Left ventricle myocardium superior (tissue), 1 donor: ENCODE measurements at places on chromosomes 5 and 9. TPM values are rescaled to one million over a fixed set of nuclear protein-coding genes. Genes with fewer than 3 reads are reported as not detected.

- DNase-seq = no peak
These were observed 6.1 kb downstream of the VAV2 start for GRCh38 chr9:133986061-133986460.

The CDH9 gene
- not detected for total RNA-seq

- DNase-seq = no peak
These were observed 17.8 kb downstream of the TBCA start for GRCh38 chr5:77758141-77758938.

DNA sequence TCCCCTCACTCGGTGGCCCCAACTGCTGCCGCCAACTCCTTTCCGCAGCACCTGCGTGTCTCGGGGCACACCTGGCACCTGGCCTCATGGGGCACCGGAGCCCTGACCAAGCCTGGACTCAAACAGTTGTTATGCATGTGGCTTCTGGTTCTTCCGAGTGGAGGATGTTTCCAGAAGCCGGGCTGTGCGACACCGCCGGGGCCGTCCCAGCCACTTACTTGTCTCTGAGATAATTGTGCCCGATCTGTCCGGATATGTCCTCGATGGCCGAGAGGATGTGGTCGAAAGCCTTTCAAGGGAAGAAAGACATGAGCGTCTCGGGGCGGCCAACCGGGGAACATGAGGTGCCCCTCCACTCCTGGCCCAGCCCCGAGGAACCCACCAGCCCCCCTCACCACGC is 38.4 kb downstream of the EXOC3 start:
- no peak for DNase-seq

DNA sequence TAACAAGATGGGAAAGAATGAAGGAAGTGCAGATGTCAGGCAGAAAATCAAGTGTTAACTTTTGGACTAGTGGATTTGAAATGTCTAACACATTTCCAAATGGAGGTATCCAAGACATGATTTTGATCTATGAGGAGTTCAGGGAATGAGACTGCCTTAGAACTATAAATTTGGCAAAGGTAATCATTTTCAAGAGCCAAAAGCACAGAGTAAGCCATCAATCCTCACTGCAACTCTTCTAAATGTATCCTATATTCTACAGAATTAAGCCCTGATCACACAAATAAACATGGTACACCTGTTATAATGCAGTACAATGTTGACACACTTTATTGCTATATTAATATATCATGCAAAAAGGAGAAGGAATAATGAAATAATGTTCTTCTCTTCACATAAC is 55.6 kb downstream of the SETX start:
- no peak for DNase-seq

The HBEGF gene
- 21.9 TPM for total RNA-seq

The CLIC3 gene
- 1.7 TPM for total RNA-seq

DNA sequence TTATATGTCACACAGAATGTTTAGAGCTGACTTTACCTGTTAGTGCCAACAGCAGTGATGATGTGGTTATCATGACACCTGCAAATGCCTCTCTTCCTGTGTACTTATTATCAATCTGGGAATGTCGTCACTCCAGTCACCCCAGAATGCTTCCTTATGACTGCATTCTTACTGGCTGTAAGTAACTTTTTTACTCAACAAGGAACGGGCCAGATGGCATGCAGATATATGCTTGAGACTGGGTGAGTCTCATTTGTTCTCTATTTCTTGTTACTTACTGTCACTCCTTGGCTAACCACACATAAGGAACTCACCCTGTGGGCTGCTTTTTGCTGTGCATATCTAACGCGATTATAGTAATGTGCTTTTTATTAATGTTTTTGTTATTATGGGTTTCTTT is 385.5 kb upstream of the MEF2C start:
- no peak for DNase-seq

GRCh38 chr9:92480986-92481633 is 1.2 kb downstream of the ASPN start:
- DNase-seq = no peak

DNA sequence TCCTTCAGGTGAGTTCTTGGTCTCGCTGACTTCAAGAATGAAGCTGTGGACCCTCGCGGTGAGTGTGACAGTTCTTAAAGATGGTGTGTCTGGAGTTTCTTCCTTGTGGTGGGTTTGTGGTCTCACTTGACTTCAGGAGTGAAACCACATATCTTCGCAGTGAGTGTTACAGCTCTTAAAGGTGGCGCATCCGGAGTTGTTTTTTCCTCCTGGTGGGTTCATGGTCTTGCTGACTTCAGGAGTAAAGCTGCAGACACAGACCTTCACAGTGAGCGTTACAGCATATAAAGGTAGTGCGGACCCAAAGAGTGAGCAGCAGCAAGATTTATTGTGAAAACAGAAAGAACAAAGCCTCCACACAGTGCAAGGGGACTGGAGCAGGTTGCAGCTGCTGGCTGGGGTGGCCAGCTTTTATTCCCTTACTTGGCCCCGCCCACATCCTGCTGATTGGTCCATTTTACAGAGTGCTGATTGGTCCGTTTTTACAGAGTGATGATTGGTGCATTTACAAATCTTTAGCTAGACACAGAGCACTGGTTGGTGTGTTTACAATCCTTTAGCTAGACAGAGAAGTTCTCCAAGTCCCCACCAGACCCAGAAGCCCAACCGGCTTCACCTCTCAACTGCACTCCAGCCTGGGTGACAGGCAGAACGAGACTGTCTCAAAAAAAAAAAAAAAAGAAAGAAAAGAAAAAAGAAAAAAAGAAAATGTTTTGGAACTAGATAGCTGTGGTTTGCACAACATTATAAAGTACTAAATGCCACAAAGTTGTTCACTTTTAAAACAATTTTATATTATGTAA is 9.1 kb upstream of the ERMP1 start:
- no peak for DNase-seq

The VCAN gene
- total RNA-seq = 16.9 TPM

GRCh38 chr9:131266266-131267229 is 9.8 kb downstream of the FAM78A start:
- DNase-seq = peak; percentile 72

GRCh38 chr9:14081745-14082144 is 232.2 kb downstream of the NFIB start:
- no peak for DNase-seq

The NPDC1 gene
- total RNA-seq = 59.0 TPM

The MYMK gene
- total RNA-seq = not detected

DNA sequence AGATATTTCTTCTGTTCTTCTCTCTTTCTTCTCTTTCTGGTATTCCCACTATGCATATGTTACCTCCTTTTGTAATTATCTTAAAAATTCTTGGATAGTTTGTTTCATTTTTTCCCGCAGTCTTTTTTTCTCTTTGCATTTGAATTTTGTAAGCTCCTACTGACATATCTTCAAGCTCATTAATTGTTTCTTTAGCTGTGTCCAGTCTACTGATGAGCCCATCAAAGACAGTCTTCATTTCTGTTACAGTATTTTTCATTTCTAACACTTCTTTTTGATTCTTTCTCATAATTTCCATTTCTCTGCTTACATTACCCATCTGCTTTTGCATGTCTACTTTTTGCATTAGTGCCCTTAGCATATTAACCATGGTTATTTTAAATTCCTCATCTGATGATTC is 44.7 kb upstream of the UNC5A start:
- DNase-seq = no peak

GRCh38 chr9:5450359-5451091 is at the start of gene CD274:
TSS of gene CD274 (plus strand) at chr9:5450542. CDS start at chr9:5456114, 5,572 bp downstream.
- DNase-seq = peak; percentile 96

The FOXD4 gene
- total RNA-seq = 0.12 TPM

The CDK5RAP2 gene
- 83.6 TPM for total RNA-seq

The IFNB1 gene
- total RNA-seq = not detected

GRCh38 chr5:116037236-116037822 is 5.1 kb downstream of the ARL14EPL start:
- no peak for DNase-seq

DNA sequence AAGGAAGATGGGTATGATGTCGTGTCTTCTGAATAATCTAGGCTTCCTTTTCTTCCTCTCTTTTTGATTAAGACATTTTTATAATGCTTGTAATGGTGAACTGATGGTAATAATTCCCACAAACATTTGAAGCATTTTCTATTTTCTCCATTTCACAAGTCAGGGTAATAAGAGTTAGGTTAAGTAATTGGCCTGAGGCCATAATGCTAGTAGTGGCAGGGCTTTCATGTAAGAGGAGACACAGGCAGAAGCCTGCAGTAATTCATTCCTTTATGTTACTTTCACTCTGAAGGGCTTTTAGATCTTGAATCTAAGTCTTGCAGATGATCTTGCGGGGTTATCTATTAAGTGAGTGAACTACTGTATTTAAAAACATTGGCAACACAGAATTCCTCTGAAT is 374.9 kb downstream of the MAT2B start:
- DNase-seq = no peak

- DNase-seq = no peak
These were observed 338.4 kb upstream of the SMARCA2 start for GRCh38 chr9:1676771-1677170.

The ENTPD8 gene
- not detected for total RNA-seq

DNA sequence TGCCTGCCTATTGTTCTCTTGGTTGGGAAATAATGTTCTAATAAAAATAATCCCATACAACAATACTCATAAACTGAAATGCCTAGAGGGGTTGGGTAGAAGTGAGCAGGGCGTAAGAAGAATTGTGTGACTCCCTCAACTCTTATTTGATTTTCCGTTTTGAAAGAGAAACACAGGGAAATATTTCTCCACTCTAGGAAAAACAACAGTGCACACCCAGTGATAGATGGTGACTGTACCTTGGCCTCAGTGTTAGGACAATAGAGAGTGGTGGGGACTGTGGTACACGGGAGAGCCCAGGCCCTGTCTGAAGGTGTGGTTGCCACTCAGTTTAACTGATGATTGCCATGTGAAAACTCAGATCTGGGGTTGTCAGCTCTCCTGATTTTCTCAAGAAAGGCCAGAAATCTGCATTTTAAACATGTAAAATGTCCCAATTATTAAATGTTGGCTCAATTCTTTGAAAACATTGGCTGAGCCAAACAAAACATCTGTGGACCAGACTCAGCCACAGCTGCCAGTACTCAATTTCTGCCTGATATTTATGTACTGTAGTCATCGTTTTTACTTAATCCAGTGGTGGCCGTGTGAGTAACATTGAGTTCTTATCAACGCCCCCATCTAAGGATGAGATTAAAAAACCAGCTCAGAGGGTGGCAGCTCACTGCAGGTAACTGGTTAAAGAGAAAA is 103.8 kb upstream of the ZNF618 start:
- no peak for DNase-seq

The TXNDC8 gene
- total RNA-seq = not detected

GRCh38 chr9:112065806-112066606 is 109.1 kb downstream of the SUSD1 start:
- DNase-seq = no peak

DNA sequence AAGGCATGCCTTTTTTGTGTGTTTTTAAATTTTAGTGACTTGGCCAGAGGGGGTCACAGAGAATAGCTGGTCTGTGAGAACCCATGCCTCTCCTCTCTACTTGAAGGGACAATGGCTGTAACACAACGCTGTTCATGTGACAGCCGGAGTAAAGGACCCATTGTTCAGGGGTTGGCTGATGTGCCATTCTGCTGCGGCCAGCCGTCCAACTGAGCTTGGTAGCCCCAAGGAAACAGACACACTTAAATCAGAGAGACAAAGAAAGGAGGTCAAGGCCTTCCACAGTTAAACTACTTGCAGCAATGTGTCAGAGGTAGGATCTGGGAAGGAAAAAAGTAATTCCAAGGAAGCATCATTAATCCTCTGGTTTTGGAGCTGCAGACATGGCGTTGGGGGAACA is 8.1 kb downstream of the MEGF10 start:
- DNase-seq = no peak

DNA sequence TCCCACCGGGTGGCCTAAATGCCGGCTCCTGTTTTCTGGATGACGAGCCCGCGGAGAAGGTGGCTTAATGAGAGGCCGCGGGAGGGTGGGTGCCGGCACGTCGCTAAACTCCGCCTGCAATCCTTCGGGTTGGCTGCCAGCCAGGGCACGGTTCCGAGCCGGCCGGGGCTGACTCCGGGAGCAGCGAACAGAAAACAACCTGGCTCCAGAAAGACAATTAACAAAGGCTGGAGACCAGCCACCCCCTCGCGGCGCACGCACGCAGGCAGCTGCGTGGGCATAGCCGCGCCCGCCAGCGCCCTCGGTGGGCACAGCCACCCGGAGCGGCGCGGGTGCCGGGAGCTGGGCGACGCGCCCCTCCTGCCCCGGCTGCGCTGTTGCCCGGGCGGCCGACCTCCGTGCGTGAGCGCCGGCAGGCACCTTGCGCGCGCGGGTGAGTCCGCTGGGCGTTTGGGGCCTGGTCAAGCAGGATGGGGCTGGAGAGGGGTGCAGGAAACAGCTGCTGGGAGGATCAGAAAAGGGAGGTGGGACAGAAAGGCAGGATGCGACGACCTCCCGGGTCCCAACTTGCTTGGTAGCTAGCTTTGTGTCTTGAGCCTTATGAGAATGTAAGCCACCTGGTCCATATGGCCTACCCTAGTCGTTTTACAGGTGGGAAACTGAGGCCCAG is at the start of gene ARHGEF37:
Gene ARHGEF37 (plus strand): TSS at position 307 of the 670 bp plus-strand sequence. CDS start 16,272 bp downstream, outside the sequence.
- peak; percentile 96 for DNase-seq

The EIF4E1B gene
- not detected for total RNA-seq

The CA9 gene
- 0.64 TPM for total RNA-seq

The TNFAIP8 gene
- 16.3 TPM for total RNA-seq

GRCh38 chr5:36177154-36177553 is 25.2 kb downstream of the SKP2 start:
- DNase-seq = no peak

The NUTM2G gene
- not detected for total RNA-seq

DNA sequence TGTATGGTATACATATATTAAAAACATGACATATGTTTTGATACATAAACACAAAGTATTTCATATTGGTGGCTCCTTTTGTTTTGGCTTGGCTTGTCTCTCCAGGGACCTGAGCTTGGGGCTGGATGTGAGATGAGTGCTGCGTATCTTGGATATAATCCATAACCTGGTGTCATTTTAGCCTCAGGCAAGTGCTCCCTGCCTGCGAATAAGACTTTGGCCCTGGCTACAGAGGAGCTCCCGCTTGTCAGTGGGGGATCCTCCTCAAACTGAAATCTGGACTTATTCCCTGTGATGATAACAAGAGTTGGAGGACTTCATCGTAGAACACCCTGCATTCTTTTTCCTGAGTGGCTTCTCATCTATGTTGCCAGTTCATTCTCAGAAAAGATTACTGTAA is 341.7 kb upstream of the CLINT1 start:
- DNase-seq = no peak

DNA sequence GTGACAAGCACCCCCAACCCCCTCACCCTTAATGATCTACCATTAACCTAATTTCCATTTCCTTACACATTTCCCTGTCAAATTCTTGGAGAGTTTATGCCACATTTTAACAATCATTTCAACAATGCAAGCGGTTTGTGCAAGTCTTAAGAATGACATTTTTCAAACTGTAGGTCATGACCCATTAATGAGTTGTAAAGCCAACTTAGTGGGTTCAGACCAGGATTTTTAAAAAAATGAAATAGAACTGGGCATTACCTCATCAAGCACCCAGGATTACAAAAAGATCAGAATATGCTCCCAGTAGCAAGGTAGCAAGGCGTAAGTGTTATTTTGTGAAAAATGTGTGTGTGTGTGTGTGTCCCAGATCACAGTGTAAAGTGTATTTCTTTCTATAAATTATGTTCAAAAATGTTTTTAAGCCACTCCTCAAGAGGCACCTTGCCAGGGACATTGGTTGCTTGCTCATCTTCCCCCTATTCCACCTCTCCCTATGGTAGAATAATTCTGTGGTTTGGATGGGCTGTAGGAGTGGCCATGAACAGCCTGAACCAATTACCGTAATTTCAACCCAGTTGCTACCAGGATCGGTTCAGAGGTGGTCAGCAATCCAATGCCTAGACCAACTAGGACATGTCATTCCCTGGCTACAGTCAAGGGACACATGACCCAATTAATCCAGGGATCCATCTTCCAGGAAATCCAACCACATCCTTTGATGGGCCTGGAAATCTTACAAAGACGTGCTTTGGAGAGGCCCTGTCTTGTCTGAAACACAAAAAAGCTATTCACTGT is 14.4 kb upstream of the TGFBR1 start:
- DNase-seq = no peak
